ENCODE measurements at places on chromosomes 4 and X.

DNA sequence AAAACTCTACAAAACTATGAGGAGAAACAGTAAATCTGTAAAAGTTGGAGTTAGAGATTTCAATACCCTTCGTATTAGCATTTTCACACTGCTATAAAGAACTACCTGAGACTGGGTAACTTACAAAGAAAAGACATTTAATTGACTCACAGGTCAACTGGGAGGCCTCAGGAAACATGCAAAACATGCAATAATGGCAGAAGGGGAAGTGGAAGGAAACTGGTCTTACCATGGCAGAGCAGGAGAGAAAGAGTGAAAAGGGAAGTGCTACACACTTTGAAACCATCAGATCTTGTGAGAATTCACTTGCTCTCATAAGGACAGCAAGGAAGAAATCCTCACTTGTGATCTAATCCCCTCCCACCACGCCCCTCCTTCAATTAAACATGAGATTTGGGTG, 949.9 kb downstream of the TECRL start:
- no peak for DNase-seq

DNA sequence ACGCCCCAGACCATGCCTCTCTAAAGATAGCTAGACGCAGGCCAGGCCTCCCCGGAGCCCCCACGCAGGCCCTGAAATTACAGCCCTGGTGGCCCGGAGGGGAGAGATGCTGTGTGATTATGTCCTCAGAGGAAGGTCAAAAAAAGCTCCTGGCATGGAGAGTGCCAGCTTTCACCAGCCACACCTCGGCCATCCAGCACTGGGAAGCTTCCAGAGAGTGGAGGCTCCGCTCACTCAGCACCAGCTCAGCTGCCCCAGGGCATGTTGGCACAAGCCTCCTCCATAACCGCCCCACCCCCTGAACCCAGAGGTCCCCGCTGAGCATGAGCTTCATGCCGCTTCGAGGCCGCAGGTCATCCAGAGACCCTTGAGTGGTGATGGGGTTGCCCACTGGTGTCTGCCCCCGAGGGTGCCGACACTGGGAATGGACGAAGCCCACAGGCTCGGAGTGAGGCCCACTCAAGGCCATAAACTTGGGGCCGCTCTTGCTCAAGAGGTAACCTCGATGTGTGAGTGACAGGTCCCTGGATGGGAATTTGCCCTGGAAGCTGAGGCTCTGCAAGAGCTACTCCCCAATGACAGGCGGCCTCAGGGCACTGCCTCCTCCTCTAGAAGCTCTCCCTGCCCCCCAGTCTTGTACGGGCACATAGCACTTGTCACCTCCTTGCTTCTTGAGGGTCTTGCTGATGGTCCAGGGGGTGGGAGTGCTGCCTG, 4.4 kb upstream of the BGN start:
- DNase-seq, result no peak

GRCh38 chrX:133373386-133374079, 41.8 kb downstream of the GPC4 start:
- no peak for DNase-seq

DNA sequence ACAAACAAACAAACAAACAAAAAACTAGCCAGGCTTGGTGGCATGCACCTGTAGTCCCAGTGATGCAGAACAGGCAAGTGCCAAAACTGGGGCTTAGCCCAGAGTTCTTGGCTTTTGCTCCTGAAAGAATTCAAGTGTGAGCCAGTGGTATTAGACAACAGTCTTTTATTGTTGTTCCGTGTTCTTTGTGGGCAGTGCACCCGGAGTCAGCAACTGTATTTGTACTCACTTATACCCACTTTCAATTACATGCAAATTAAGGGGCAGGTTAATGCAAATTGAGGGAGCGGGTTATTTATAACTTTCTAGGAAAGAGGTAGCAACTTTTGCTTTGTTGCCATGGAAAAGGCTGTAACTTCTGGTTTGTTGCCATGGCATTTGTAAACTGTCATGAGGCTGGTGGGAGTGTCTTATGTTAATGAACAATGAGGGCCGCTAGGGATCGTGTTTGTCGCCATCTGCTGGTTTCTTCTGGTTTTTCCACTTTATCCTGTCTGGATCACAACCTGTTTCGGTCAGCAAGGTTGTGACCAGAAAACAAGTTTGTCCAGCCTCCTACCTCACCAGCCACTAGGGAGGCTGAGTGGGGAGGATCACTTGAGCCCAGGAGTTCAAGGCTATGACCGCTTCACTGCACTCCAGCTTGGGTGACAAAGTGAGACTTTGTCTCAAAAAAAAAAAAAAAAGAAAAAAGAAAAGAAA, 88.8 kb upstream of the ESX1 start:
- DNase-seq, result no peak

- no peak for DNase-seq
Measured at GRCh38 chr4:113077575-113077974, 28.1 kb downstream of the ANK2 start.

DNA sequence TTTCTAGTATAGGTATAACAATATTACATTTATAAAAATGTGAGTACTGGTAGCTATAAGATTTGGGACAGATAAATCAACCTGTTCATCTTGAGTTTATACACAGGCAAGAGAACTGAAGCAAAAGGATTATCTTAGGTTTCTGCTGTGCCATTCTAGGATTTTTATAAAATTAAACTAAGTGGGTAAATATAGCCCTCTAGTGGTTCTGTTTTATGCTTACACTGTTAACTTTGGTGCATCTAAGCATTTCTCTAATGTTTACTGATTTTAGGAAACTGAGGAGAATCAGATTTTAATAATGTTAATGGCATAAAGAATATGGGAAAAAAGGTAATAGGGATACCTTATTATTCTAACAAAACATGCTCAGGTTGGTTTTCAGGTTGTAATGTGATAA, 1.1 kb upstream of the RRH start:
- no peak for DNase-seq

DNA sequence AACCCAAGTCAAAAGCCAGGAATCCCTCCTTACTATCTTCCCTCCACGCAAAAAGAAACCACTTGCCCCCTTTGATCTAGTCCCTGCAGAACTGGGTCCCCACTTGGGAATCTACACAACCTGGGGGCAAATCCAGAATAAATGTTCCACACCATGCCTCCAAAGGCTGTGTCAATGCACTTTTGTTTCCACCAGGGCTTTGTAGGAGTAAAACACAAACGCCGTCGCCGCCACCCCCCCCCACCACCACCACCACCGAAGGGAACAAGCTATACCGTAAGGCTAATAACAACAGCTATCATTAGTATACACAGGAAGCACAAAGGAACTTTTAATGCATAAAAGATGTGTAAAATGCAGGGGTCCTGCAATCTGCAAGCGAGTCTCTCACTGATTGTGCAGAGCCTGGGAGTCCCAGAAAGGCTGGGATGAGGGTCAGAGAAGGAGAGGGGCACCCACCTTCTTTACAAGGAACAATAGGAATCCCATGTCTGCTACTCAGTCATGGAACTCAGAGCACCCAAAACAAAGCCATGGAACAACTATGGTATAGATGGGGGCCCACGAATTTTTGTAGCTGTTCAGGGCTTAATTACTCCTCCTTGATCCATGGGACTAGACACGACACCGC, 13.2 kb downstream of the BCOR start:
- no peak for DNase-seq

DNA sequence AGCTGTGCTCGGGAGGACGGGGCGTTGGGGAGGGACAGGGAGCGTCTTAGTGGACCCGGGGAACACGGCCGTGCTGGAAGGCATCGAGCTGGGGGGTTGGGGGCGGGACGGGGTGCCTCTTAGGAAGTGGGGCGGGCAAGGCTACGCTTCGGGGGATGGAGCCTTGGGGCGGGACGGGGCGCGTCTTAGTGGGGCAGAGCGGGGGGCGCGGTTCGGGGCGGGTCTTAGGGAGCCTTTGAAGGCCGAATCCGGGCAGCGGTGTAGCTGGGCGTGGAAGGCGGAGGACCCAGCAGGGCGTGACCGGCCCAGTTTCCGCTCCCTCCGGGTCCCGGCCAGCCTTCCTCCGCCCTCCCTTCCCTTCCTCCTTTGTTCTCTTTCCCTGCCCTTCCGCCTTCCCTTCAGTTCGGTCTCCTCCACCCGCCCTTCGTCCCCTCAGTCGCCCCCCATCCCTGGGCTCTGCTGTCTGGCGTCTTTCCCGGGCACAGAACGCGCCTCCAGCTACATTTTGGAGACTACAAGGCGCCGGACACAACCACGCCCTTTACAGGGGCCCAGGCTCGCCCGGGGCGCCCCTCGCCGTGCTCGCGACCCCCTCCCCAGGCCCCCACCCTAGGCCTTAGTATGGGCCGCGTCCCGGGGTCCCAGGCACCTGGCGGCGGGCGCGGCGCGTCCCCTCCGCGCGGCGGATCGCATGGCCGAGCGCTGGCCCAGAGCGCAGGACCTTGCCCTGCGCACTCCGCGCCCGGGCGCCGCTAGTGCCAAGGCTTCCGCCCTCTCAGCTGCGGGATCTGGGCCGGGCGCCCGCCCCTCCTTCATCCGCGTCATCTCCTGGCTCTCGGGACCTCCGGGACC, at the start of gene ARSD:
ARSD (minus strand) TSS at position 757 of the 852 bp plus-strand sequence; CDS start at position 693, 64 bp downstream.
- DNase-seq, result peak; percentile 63

- DNase-seq, result no peak
Measured at GRCh38 chrX:153631907-153632594, 15.0 kb upstream of the DUSP9 start.

- DNase-seq, result no peak
Measured at GRCh38 chr4:145775406-145775805, 95.5 kb downstream of the C4orf51 start.

- DNase-seq, result no peak
Measured at GRCh38 chr4:71113294-71113693, 119.8 kb downstream of the DCK start.

DNA sequence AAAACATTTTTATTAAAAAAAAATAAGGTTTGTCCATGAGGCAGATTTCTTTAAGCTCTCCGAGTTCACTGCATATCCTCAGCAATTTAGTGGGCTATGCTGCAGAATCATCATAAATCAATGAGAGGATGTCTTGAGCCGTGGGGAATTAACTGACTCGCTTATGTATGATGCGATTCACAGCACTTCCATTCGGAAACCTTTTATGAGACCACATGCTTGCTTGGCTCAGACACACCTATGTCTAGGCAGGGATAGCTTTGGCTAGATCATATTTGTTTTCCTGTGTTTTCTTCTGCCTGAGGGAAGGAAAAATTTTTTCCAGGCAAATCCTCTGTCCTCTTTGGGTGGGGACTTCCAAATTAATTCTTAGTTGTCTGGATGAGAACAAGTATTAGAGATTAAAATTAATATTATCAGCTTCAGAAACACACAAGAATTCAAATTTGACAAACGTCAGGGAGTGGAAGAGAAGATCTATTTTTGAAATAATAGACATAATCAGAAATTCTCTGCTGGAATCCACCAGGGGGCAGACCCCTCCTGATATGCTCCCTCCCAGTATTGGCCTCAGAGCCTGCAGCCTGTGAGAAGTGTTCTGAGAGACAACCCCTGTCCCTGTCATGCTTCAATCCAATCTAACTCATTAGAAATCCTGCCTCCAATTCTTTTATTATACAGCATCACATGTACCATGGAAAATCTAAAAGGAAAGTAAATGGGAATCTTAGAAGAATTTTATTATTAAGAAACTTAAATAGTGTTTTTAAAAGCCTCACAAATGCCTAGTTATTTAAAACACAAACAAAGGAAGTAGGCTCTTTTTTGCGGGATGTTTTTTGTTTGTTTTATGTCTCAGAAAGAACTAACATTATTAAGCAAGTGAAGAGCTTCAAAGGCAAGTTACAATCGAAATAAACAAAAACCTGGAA, 345.1 kb upstream of the TACR3 start:
- DNase-seq, result peak; percentile 10

DNA sequence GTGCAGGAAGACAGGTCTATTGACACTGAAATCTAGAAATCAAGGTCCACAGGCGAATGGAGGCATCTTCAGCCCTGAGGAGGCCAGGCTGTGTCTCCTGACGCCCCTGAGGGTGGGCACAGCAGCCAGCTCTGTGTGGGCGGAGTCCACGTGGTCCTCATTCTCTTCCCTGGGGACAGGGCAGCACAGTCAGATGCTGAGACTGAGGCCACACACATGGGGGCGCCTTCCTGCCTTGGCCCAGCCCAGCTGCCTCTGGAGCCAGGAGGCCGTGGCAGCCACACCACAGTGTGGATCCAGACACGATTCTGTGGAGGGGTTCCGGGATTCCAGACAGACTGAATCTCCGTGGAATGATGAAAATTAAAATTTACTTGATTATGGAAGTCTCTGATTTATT, 20.8 kb downstream of the FGFR3 start:
- DNase-seq, result no peak

- no peak for DNase-seq
Measured at GRCh38 chr4:55949482-55949802, 697 bp downstream of the CEP135 start.

DNA sequence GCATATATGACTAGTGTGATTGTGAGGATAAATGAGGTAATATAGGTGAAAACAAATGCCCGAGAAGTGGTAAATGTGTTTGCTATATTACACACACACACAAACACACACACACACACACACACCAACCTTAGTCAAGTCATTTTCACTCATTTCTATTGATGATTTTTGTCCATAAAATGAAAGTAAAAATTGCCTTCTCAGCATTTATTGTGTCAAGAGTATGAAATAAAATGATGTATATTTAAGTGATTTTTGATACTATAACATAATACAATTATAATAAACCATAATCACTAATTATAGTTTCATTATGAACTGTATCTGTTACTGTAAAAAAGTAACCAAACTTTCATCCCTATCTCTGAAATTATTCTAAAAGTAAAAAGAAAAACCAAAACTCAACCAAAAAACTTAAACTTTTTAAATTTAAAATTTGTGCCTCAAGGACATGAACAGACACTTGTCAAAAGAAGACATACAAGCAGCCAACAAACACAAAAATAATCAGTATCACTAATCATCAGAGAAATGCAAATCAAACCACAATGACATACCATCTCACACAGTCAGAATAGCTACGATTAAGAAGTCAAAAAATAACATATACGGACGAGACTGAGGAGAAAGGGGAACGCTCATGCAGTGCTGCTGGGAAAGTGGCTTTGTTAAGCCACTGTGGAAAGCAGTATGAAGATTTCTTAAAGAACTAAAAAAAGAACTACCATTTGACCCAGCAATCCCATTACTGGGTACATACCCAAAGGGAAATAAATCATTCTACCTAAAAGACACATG, 601.0 kb downstream of the TMA16 start:
- no peak for DNase-seq

GRCh38 chr4:153385784-153386183, 41.3 kb downstream of the MND1 start:
- DNase-seq, result no peak

- no peak for DNase-seq
Measured at GRCh38 chr4:84496706-84497503, 2.2 kb downstream of the NKX6-1 start.

DNA sequence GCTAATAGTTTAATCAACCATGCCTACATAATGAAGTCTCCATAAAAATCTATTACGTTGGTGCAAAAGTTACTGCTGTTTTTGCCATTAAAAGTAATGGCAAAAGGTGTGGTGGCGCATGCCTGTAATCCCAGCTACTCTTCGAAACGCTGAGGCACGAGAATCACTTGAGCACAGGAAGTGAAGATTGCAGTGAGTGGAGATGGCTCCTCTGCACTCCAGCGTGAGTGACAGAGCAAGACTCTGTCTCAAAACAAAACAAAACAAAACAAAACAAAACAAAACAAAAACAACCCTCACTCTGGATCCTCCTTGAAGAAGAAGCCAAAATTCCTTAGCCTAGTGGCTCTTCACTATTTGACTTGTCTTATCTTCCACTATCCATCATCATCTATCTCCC, 78.0 kb downstream of the MSN start:
- no peak for DNase-seq

GRCh38 chr4:53141308-53141707, 224.6 kb downstream of the SCFD2 start:
- DNase-seq, result no peak

GRCh38 chrX:44913656-44914531, 40.9 kb downstream of the KDM6A start:
- DNase-seq, result no peak

- DNase-seq, result no peak
Measured at GRCh38 chr4:150283689-150284088, 205.4 kb downstream of the DCLK2 start.

Measured in anterior cingulate cortex (tissue), 58 donors.